ENCODE measurements at places on chromosomes 6 and 20.

DNA sequence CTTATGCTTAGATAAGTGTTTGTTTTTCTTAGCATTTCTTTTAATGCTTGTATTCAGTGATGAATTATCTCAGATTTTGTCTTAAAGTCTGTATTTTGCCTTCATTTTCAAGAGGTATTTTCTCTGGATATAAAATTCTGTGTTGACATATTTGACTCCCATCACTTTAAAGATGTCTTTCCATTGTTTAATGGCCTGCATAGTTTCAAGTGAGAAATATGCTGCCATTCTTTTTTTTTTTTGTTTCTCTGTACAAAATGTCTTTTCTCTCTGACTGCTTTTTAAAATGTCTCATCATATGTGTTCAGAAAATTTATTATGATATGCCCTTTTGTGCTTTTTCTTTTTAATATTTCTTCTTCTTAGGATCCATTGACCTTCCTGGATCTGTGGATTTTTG lies 578.0 kb upstream of the NOX3 start:
- DNase-seq: no peak

DNA sequence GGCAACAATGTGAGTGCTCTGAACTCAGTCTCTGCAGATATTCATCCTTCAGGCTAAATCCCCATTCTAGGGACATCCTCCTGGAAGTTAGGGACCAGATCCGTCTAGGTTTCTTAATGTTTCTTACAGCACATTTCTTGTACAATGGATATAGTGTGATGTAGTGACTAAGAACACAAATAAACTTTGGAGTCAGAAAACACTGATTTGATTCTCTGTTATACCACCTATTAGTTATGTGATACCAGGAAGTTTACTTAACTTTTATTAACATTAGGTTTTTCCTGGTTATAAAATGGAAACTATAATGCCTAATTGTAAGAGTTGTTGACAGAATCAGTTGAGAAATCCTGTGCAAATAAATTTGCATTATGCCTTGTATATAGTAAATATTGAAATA lies 57.6 kb upstream of the KCNQ5 start:
- no peak for DNase-seq

DNA sequence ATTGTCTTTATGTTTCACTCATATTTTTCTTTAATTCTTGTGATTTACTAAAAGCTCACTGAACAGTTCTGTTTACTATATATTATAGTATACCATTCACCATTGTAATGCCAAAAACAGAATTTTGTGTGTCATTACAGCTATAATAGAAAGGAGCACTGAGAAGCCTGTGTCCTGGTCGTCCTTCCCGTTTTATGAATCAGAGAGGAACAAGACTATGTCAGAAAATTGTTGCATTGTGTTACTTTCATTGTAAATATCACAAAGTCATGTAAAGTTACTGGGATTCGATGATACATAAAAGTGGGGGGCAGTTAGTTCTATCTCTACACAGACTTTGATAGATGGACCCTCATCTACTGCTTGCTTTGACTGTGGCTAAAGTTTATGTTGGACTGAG lies 145.1 kb downstream of the QKI start:
- no peak for DNase-seq

GRCh38 chr6:55433446-55434130 lies 106.3 kb downstream of the GFRAL start:
- no peak for DNase-seq

- no peak for DNase-seq
Observed at GRCh38 chr6:34484899-34485298, 19.0 kb downstream of the PACSIN1 start.

DNA sequence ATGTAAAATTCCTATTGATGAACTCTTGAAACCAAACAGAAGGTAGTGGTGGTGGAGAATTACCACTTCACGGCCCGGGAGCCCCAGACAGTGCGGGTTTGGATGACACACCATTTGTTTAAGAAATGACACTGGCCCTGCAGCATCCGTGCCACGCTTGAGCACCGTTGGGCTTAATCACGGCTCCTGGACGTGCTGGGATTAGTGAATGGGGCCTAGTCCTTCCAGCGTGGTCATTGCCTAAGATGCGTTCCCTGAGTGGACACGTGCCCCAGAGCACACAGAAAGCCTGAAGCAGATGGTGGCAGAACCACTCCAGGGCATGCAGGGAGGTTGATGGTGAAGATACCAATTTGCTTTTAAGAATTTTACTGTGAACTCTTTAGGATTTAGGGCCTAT lies 14.5 kb downstream of the STX16 start:
- no peak for DNase-seq

- no peak for DNase-seq
Observed at GRCh38 chr6:166382500-166382932, 224 bp downstream of the MPC1 start.

DNA sequence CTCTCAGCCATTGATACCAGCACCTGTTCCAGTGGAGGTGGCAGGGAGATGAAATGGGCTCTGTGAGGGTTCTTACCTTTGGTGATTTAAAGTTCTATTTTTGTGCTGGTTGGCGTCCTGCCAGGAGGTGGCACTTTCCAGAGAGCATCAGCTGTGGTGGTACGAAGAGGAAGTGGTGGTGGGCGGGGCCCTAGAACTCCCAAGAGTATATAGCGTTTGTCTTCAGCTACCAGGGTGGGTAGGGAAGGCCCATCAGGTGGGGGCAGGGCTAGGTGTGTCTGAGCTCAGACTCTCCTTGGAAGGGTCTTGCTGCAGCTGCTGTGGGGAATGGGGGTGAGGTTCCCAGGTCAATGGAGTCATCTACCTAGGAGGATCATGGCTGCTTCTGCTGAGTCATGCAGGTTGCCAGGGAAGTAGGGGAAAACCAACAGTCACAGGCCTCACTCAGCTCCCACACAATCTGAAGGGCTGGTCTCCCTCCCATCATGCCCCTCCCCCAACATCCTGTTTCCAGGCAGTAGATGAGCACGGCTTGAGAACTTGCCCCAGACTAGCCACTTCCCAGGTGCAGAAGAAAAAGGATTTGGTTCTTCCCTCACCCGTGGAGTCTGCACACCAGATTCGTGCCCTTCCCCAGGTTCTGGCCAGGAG lies 46.6 kb downstream of the MOXD1 start:
- DNase-seq: no peak

DNA sequence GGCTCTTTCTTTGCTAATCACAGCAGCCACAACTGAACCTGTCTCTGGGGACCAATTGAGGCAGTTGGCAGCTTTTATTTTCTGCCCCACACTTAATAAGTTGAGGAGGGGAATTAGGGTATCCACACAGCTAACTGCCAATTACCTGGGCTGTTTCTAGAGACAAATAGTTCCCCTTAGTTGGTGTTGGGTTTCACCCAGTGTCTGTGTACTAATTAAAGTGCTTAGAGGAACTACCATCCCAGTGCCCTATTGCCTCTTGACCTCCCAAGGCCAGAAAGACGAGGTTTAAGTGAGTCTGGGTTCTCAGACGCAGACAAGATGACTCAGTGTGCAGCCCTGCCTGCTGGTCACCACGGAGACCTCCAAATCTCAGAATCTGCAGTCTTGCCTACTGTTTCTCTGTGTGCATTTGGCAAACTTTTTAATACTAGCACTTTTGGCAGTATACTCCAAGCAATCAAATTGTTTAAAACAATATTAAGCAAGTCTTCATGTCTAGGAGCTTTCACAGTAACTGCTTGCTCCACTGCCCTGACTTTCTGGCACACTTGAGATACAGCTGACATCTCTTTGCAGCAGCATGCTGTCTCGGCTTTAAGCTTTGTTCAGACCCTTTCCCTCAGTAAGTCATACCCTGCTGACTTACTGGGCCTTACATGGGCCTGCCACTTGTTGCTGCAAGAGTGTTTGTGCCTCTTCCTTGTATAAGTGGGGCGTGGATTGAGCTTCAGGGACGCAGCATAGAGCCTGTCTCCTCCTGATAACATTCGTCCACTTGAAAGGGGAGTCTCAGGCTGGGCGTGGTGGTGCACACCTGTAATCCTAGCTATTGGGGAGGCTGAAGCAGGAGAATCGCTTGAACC lies 31.9 kb downstream of the STK35 start:
- DNase-seq: no peak

GRCh38 chr6:108897371-108897770 lies 49.1 kb downstream of the ARMC2 start:
- no peak for DNase-seq

DNA sequence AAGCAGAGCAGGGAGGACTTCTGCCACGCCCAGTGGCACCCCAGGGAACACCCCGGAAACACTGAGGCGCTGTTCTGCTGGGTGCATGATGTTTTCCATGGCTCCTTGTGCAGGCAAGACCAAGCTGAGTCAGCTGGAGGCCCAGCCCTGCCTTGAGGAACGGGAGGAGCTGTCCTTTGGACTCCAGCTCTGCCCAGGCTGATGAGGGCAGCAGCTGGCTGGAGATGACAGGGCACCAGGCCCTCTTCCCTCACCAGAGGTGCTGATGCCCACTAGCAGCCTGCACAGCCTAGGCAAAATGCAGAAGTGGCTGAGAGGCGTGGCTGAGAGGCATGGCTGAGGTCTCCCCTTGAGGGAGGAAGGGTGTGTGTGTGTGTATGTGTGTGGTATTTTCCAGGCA lies 2.4 kb downstream of the C6orf132 start:
- no peak for DNase-seq

GRCh38 chr6:62980724-62981123 lies 230.5 kb upstream of the FKBP1C start:
- no peak for DNase-seq

DNA sequence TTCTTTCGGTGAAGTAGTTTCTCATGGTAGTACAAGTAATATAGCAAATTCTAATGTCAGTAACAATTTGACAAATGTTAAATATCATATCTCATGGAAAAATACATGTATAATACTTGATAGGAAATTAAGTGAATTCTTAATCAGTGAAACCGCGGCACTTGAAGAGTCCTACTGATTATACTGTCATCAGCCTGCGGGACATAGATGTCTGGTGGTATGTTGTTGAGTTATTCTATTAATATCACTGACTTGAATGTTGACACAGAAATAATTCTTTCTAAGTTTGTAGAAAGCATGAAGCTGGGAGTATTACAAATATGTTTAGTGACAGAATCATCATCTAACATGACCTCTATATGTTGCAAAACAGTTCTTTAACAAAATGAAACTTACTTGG lies 479.8 kb upstream of the IMPG1 start:
- no peak for DNase-seq

- DNase-seq: no peak
Observed at GRCh38 chr20:10430000-10430466, 4.0 kb downstream of the MKKS start.

DNA sequence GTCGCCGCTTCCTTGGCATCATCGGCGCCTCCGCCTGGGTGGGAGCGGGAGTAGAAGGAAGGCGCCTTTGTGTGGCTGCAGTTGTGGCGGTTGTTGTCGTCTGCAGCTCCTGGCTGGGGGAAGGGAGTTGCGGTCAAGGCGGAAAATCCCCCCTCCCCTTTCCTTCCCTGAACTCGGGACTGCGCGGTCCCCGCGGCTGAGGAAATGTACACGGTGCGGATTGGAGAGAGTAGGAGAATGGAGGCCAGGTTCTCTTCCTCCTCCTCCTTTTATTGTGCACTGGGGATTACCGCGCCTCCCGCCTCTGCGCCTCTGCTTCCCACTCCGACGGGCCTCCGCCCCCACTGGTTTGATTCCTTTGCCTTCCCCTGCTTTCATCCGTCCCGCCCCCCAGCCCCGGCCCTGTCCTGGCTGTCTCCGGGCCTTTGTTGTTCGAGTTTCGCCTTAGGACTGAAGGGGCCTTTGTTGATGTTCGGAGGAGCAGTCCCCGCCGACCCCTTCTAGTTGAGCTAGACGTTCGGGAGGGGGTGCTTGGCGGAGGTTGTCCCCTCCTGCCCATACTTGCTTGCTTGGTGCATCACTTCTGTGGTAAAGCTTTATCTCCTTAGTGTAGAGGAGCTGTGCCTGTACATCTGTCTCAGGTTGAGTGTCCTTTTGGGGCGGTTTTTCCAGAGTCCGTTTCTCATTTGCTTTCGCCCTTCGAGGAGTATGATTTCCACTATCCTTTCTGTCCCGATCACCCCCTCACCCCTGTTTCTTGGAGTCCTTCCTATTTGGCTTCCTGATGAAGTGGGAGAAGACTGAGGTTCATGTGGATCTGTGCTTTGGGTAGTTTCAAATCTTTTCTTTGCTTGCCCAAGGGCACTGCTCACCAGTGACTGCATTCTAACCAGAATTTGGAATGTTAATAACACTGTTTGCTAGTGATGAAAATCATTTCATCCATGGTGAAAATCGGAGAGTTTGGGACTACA lies 764 bp downstream of the ZNF292 start:
- peak; percentile 90 for DNase-seq

DNA sequence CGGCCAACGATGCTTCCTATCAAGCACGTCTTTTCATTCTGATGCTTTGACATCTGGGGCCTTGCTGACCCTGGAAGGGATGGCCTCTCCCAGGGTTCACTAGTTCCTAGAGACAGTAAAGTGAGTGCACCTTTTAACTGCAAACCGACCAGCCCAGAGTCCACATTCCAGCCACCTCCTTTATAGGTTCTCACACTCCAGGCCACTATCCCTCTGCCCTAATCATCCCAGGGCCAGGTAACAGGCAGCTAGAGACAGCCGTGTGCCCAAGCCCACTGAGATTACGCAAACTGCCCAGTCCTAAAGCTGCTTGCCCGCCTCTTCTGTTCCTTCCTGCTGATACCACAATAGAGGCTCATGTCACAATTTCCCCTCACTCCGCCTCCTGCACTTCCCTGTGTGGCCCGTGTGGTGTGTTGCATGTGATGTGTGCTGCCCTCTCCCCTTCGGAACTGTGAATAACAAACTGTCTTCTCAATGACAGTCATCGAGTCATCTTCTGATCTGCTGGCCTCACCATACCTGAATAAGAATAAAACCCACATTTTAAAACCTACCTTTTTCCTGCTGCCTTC lies 123.7 kb upstream of the EXOC2 start:
- no peak for DNase-seq

- no peak for DNase-seq
Observed at GRCh38 chr6:5142915-5143314, 57.8 kb downstream of the PPP1R3G start.

GRCh38 chr6:128230267-128230989 lies 290.0 kb downstream of the PTPRK start:
- no peak for DNase-seq

DNA sequence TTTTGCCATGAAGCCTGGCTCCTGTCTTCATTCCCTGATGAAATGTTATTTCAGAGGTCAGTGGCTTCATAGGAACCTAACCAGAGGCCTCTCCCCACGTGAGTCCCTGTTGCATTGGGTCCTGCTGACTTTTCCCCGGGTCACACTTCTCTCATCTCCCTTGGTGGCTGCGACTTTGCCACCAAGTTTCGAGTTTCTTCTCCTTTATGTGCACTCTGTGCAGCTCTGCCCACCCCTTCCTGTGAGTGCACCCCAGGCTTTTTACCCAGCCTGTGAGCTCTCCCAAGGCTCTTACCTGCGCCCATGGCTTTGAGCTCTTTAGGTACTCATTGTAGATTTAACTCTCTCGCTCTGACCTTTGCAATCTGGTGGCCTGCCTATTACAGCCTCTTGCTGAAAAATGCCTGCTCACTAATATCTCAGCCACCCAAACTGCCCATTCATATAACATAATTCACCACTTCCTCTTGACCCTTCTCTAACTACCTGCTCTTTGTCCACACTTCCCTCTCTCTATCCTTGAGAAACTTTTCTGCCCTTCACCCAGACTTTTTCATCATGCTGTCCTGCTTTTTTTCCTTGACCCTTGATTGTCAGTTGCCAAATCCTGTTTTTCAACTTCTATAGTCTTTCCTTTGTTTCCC lies 105.9 kb downstream of the SASH1 start:
- DNase-seq: no peak
